NCI-H187 treated with DMSO at 0.1 percent for 48 hours (cell line): ENCODE measurements at places on chromosomes 11 and 22.

DNA sequence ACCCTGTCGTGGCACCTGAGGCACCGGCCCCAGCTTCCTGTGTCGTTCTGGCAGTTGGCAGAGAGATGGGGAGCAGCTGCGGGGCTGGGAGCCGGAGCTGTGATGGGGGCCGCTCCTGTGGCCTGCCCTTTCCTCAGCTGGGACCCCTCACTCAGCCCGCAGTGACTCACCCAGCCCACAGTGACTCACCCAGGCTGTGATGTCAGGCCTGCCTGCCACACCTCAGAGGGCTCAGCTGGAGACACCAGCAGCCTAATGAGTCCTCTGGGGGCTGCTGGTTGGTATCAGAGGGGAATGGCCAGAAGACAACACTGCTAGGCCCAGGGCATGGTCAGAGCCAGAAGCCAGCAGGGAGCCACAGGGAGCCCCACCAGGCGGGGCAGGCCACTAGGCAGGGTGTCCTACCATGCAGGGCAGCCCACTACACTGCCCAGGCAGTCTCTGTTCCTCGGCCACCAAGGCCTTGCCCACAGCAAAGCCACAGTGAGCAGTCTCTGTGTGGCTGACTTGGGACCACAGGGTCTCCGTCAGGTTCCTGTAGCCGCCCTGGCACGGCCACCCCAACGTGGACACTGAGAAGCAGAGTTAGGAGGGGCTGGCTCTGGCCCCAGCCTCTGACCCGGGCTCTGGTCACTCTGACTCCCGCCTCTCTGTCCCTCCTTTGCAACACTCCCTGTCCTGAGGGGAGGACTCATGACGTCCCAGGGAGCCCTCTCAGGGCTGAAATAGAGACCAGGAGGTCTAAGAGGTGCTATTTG, 4.2 kb upstream of the FXYD2 start:
- DNase-seq, result no peak

- no peak for DNase-seq
These were observed 1393.4 kb downstream of the BRD1 start for GRCh38 chr22:48434156-48434867.

GRCh38 chr11:15276621-15277020, 161.9 kb downstream of the INSC start:
- DNase-seq, result no peak

- DNase-seq, result peak; percentile 36
These were observed at the start of gene TFIP11 for GRCh38 chr22:26512149-26512793. TSS of gene TFIP11 (minus strand) at chr22:26512473. CDS start at chr22:26510272, 2,201 bp downstream.

DNA sequence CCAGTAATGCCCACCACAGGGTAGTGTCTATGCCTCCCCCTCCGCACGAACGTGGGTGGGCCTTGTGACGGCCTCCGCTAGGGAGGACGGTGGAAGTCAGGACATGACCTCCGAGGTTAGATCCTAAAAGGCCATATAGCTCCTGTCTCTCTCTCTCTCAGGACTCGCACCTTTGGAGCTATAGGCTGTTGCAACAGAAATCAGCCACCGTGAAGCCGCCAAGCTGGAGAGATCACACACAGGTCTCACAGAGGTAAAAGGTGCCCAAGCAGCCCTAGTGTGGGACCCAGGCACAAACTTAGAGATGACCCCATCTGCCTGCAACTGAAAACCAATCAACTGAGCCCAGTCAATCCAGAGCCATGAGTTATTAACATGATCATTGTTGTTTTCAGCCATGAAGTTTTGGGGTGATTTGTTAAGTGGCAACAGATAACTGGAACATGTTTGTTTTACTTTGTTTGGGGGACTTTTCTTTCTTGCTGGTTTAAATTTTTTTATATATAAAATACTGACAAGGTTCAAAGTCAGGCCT, 7.4 kb upstream of the NAP1L4 start:
- DNase-seq, result no peak

- DNase-seq, result no peak
These were observed 7.4 kb downstream of the GNB1L start for GRCh38 chr22:19847345-19847632.

- DNase-seq, result no peak
These were observed 13.3 kb downstream of the EIF3F start for GRCh38 chr11:8000390-8000789.

GRCh38 chr11:69290806-69291205, 3.1 kb upstream of the MYEOV start:
- DNase-seq, result no peak

- no peak for DNase-seq
These were observed 2.8 kb downstream of the PARVB start for GRCh38 chr22:44026630-44027511.

GRCh38 chr11:63813563-63814382, 517 bp downstream of the SPINDOC start:
- no peak for DNase-seq

GRCh38 chr11:120385110-120385509, 48.9 kb downstream of the ARHGEF12 start:
- no peak for DNase-seq

DNA sequence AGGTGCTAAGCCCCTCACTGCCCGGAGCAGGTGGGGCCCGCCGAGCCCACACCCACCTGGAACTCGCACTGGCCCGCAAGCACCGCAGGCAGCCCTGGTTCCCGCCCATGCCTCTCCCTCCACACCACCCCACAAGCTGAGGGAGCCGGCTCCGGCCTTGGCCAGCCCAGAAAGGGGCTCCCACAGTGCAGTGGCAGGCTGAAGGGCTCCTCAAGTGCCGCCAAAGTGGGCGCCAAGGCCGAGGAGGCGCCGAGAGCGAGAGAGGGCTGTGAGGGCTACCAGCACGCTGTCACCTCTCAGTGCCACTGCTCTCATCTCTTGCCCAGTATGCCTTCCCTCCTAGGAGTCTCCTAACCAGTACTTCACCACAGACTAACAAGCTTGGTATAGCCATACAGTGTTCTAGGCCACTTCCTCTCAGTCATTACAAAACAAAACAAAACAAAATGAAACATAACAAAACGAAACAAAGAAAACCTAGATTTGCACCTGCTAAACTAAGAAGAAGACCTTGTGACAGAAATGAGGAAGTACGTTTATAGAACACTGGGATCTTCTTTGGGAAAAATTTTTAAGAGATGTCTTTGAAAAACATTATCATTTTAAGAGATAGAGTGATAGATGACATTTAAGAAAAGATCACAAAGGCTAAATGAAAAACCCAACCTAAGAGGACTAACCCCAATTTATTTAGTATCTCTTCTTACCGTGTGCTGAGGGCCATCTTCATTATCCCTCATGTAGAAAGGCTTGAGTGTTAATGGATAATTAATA, 47.7 kb upstream of the GAB2 start:
- no peak for DNase-seq

- DNase-seq, result no peak
These were observed 101.3 kb upstream of the E2F8 start for GRCh38 chr11:19342036-19342435.

DNA sequence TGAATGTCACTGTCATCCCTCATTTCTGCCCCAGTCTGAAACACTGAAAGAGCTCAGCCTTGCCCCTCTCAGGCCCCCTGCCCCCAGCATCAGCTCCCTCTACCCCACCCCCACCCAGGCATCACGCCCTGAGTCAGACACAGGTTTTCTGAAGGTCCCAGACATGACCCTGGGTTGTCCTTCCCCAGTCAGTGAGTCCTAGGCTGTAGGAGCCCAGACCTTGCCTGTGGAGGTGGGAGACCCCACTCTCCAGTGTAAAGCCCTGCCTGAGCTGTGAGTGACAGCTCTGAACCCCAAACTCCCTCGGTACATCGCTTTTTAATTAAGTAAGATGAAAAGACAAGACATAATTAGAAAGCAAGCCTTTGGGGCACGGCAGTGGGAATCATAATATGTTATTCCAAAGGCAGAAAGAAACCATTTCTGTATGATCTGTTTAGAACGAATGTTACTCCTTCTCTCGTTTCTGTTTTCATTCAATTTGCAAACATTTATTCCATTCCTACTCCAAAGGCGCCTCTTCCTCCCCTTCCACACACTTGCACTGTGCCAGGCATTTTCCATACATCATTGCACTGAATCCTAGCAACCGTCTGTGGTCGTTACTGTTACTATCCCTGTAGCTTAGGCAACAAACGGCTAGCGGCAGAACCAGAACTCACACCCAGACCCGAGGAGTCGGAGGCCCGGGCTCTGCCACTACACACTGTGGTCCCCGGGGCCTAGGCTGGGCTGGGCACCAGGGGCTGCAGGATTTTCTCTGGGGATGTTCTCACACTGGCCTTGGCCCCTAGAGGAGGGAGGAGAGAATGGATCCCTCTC, 63.4 kb downstream of the CD6 start:
- no peak for DNase-seq

DNA sequence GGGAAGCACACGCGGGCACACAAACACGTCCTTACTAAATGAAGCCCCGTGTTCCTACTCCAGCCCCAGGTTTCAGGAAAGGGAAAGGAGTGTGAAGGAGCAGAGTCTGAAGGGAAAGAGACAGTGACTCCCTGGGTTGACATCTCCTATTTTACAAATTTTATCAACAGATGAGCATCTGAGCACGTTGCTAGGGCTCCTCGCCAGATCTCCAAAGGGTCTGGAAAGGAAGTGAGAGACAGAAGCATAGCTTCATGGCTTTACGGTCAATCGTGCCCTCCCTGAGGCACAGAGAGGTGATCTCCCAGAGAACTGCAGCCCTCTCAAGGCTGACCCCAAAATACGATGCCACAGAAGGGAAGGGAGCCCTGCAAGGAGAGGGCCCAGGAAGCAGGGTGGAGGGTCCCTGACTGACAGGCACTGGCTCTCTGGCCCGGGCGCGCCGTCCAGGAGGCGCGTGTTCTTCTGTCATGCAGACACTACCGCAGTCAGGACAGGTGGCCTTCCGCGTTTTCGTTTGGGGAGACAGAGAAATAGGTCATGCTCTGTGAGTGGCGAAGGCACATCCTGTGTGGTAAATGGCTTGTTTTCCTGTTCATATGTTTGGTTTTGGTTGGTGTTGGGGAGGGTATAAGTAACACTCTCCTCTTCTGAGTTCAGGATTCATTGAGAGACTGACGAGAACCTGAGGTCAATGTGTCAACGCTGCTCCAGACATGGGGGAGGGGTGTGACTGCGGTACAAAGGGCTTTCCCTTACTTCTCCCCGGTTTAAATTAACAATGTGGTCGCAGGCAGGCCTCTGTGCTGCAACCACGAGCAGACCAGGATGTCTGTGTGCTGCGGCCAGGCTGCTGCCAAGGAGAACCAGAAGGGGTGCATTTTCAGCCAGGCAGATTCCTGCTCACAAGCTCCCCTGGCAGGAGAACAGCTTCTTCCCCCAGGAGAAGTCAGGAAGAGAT, 813.3 kb downstream of the OPCML start:
- no peak for DNase-seq

- DNase-seq, result no peak
These were observed 65.9 kb upstream of the BIRC3 start for GRCh38 chr11:102251423-102251822.

- no peak for DNase-seq
These were observed 18.4 kb downstream of the OSBPL5 start for GRCh38 chr11:3146612-3147256.

DNA sequence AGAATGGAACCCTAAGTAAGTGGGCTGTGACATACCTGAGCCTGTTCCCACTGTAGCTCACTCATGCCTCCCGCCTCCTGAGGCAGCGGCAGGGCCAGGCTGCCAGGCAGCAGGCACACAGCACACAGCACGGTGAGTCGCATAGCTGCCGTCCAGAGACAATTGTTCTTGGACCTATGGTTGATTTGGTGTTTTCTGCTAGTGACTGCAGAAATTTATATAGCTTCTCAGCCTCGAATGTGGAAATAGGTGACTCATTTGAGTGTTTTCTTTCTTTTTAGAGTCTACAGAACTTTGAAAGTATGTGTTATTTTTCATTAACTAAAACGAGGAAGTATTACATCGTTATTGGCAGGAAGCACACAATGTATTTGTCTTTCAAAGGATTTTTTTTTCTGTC, at the start of gene MMP7:
Gene MMP7, minus strand, starts transcription at position 190 of the 400 bp plus-strand sequence. Its CDS starts 47 bp downstream, at position 143.
- DNase-seq, result no peak

DNA sequence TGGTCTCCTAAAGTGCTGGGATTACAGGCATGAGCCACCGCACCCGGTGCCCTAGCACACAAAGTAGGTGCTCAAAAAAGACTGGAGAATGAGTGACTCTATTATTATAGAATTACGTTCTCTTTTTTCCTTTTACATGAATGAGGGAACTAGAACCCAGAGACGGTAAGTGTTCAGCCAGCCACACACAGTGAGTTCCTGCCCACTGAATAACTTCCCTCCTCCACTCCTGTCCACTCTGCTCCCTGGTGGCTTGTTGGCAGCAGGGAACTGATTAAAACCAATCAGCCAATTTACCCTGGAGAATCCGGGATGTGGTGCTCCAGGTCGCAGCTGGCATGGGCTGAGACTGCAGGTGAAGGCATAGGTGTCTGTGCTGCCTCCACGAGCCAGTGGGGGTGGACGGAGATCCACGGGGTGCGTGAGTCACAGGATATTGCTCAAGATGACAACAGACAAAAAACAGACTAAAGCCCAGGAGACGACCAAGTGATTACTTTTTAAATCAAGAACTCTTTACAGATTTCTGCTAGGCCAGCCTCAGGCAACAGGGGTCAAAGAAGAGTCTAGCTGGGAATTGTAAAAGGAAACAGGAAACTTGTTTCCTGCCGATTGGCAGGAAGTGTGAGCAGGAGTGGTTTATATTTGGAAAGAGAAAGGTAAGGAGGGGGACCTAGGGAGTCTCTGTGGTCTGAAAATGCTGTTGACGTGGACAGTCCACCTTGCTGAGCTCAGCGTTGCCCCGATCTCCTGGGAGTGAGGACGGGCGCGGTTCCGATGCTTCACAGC, 95.2 kb upstream of the TP53I11 start:
- DNase-seq, result no peak

- DNase-seq, result no peak
These were observed 5.1 kb upstream of the MYRF start for GRCh38 chr11:61747192-61747966.

- DNase-seq, result no peak
These were observed 2.8 kb downstream of the ATP5MGL start for GRCh38 chr22:42637555-42637954.

DNA sequence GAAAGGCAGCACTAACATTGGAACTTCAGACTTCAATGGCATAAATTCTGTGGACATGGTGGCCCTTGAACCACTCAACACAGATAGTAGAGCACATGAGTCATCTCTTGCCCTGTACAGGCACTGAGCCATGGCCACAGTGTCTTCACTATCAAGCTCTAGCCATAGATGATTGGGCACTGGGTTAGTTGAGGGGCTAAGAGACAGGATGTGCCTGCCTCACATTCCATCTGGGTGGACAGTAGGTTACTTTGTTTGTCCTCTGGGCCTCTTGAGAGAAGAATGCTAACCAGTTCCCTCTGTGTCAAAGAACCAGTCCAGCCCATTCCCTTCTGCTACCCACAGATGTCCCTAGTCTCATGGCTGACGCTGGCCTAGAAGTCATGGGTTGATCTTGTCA, 39.8 kb downstream of the OR6Q1 start:
- DNase-seq, result no peak

- no peak for DNase-seq
These were observed 49.3 kb upstream of the RTL6 start for GRCh38 chr22:44547371-44547770.

GRCh38 chr22:29014773-29015172, 46.9 kb downstream of the C22orf31 start:
- no peak for DNase-seq

- no peak for DNase-seq
These were observed 502.8 kb downstream of the MN1 start for GRCh38 chr22:27298742-27299141.
